ENCODE measurements at places on chromosomes 16 and 17. TPM values are rescaled to one million over a fixed set of nuclear protein-coding genes. Genes with fewer than 3 reads are reported as not detected.

DNA sequence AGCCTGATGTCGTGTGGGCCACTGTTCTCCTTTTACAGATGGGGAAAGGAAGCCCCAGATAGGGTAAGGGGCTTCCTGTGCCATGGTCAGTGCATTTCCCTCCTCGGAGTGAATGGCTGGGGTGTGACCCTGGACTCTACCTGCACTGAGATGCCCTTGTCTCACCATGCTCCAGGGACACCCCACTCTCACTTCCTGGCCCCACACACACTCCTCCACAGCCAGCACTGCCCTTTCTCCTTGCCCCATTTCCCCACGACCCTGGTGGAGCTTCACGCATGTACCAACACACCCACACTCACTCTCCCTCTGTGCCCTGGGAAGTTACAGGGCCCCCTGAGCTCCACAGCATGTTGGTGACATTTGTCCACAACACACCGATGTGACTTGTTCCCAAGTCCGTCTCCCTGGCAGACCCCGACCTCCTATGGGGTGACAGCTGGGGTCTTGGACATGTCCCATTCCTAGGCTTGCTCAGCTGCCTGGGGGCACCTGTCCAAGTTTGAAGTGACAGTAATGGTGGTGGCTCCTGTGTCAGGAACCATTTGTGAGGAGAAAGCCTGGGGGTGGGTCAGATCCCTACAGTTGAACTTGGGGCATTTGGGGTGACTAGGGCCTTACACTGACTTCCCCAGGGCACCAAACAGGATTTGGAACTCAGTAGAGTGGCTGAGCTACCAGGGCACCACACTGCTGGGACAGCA lies 47.4 kb downstream of the PECAM1 start:
- no peak for DNase-seq

The CTRB1 gene
- total RNA-seq = 5.6 TPM

The PSMD12 gene
- 115 TPM for total RNA-seq

DNA sequence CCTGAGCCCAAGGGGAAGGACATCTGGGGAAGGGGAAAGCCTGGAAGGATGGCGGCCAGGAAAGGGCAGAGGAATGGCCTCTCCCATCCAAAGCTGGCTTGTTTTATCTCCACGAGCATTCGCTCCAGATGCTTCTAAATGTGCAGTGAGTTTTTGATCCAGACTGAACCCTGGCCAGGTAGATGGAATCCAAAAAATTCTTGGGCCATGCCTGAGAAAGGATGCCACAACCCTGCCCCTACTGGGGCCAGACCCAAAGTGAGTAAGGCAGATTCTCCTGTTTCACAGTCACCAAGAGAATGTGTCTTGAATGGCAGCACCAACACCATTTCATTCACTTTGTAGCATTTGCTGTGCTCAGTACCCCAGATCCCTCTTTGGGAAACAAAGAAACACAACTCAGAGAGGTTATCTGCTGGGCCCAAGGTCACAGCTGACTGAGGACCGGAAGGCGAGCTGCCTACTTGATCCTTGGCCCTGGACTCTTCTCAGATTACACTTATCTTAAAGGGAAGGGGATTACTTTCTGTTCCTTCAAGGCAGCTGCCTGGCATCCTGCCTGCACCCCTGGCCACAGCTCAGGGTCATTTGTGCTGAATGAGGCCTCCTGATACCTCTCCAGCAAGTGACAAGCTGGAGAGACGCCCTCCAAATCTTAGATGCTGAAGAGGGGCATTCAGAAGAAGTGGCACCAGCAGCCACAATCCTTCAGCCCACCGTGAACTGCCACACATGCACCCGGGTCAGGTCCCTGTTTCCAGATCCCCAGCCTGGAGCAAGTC lies 3.6 kb downstream of the LRRC75A start:
- no peak for DNase-seq

The SLC38A10 gene
- 109 TPM for total RNA-seq

DNA sequence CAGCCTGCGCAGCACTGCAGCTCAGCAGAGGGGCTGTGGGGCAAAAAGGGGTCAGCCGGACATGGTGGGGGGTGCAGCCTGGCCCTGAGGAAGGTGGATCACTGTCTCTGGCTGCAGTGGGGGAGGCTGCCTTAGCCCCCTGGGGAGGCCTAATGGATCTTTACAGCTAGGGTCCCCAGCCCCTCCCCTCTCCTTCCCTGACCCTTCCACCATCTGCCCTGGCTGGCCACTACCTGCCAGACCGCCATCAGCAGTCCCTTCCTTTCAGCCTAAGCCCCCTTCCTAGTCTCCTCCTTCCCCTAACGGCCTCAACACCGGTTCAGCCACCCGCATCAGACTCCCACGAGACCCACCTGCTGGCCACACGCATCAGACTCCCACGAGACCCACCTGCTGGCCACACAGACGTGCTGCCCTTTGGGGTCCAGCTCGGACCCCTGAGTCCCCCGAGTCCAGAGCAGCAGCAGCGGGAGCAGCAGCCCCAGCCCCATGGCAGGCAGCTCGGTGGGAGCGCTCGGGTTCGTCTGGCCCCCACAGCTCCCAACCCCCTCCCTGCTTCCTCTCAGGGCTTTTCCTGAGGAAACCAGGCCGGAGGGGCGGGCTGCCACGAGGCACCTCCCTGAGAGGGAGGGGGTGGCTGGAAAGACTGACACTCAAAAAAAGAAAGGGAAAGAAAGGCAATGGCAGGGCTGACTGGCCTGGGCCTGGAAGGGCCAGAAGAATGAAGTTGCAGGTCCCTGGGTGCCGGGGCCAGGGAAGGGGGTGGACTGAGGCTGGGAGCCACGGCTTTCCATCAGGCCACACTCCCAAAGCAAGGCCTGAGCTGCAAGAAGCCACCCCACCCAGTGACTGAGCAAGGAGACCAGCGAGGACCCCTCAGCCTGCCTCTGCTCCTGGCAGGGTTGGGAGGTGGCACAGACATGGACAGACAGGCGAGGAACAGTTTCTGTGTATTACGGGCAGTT lies at the start of gene SCARF1:
TSS of gene SCARF1 (minus strand) at position 526 of the 965 bp plus-strand sequence. CDS start at position 491, 35 bp downstream.
- no peak for DNase-seq

The STH gene
- total RNA-seq = not detected

GRCh38 chr16:87819983-87820382 lies 49.3 kb downstream of the SLC7A5 start:
- no peak for DNase-seq

DNA sequence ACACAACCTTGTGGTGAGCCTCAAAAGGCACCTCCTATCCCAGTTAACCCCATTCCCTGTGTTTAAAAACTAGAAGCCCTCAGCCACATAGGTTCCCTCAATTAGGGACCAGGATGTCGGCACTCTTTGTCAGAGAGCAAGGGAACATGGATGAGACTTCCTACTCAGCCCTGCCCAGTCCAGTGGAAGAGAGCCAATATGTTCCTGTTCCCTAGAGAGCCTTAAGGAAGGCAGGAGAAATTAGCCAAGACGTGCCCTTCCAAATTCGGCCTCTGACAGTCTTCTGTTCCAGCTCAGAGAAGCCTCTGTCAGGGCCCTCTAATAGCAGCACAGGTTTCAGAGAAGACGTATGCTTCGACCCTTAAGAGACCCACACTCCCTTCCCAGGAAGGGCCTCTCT lies 14.6 kb upstream of the DHRS13 start:
- no peak for DNase-seq

DNA sequence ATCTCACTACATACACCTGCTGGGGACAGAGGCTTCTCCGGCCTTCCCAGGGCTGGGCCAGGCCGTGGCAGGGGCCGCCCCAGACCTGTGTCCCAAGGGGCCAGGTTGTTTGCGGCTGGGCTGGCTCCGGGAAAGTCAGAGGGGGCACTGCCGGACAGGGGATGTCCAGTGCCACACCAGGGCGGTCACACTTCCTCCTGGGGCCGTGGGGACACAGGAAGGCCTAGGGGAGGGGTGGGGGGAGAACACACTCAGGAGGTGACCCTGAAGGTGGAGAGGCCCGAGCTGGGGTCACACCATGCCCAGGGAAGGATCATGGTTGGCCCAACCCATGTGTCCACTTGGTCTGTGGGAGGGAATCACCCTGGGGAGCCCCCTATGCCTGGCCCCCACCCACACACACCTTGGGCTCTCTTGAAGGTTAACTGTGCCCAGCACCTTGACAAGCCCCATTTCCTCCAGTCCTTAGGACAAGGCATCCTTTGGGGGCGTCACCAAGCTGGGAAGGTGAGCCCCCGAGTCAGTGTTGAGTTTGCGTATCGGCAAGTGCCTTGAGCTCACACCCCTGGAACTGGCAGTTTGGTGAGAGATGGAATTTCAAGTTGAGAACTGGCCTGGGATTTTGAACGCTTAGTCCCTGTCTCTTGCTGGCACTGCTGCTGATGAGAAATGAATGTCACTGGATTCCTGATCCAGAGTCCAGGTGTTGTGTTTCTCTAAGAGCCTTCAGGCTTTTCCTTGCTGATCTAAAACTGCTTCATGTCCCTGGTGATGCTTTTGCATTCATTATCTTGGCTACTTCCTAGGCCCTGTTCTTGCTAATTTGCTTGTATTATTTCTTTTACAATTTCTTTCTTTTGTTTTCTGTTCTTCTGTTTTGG lies 7.7 kb upstream of the ACTG1 start:
- DNase-seq = no peak

Data from HCT116 (cell line).